ENCODE measurements at places on chromosomes 7 and 10.

GRCh38 chr10:7559386-7559785, 107.4 kb downstream of the ITIH5 start:
- no peak for DNase-seq

- DNase-seq, result no peak
Observed at GRCh38 chr10:115942101-115942500, 330.9 kb downstream of the GFRA1 start.

DNA sequence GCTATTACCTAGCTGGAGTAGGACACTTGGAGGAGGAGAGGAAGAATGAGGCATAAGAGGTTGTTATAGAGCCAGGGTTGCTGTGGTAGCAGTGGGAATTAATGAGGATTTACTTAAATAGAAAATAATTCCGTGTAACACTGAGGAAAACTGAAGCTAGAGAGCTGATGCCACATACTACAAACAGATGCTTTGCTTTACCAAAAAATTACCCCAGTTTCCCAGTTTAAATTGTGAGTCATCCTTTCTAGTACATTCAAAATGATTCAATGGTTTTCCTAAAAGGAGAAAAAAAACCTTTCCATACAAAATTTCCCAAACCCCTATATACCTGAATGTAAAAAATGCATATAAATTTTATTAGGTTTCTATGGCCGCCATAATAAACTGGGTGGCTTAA, 58.3 kb downstream of the ZNF518A start:
- no peak for DNase-seq

DNA sequence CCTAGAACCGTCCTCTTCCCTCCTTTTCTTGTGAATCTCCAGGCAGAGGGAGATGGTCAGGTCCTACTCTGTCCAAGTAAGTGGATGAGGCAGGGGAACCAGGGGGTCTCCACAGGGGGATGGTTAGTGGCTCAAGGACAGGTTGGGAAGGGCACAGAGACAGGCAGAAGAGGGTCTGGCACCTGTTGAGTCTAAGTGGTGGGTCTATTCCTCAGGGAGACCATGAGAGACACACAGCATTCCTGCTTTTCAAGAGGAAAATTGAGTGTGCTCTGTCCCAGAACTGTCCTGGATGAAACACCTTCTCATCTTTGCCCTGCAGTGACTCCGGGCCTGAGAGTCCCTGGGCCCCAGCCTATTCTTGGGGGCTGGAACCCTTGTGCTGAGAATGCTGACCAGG, 184.8 kb upstream of the GALNT17 start:
- no peak for DNase-seq

DNA sequence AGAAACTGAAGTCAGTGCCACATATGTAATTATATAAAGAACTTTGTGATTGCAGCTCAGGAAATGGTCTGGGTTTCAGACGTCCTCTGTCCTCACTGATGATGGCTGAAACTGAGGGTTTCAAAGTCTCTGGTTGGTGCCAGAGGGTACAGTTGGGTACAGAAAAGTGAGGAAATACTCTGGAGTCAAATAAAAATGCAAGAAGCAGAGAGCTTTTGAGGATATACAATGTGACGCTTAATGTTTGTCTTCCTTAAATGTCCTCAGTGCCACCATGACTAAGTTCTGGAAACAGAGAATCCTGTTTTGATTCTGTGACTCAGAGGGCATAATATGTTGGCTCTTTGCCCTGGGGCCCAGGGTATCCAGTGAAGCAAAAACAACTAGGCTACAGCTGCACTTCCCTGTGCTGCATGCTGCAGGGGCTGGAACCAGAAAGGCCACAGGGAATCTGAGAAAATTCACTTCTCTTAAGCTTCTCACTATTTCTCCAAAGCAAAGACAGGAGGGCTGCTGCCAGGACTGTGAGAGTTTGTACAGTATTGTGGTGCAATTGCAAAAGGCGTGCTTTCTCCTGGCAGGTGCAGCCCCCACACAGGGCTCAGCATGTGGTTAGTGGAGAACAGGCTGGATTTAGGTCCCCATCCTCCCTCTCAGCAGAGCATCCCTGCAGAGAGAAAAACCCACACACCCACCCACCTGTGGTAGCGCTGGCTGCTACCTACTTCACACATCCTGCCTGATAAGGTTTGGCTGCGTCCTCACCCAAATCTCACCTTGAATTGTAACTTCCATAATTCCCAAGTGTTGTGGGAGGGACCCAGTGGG, 169.5 kb upstream of the SVIL start:
- DNase-seq, result peak; percentile 75

DNA sequence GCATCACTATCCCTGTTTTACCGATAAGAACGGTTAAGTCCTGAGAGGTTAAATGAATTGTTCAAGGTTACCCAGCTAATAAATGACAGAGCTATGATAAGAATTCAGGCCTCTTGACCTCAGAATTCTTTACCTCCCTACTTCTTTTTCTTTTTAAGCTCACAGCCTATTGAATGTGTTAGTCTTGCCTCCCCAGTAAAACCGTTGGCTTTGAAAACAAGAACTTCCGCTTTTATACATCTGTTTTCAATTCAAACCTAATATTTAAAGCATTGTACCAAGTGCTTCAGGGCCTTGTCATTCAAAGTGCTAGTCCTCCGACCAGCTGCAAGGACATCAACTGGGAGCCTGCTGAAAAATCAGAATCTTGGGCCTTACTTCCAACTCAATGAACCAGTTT, 15.6 kb downstream of the SEC31B start:
- no peak for DNase-seq

- DNase-seq, result no peak
Observed at GRCh38 chr7:32489788-32490126, 423 bp downstream of the LSM5 start.

- no peak for DNase-seq
Observed at GRCh38 chr10:103861505-103861904, 6.1 kb upstream of the SH3PXD2A start.

GRCh38 chr7:114141415-114141814, 222.6 kb upstream of the PPP1R3A start:
- no peak for DNase-seq

- DNase-seq, result no peak
Observed at GRCh38 chr10:102627291-102627735, 17.0 kb upstream of the TRIM8 start.

GRCh38 chr7:142323706-142324105, 65.8 kb upstream of the PRSS58 start:
- no peak for DNase-seq

Data from AG04450 (cell line).